CD4-positive, alpha-beta T cell (primary cell): ENCODE measurements at places on chromosomes 1 and 21.

- no peak for DNase-seq
Observed at GRCh38 chr1:34884536-34884935, 25.0 kb upstream of the SMIM12 start.

DNA sequence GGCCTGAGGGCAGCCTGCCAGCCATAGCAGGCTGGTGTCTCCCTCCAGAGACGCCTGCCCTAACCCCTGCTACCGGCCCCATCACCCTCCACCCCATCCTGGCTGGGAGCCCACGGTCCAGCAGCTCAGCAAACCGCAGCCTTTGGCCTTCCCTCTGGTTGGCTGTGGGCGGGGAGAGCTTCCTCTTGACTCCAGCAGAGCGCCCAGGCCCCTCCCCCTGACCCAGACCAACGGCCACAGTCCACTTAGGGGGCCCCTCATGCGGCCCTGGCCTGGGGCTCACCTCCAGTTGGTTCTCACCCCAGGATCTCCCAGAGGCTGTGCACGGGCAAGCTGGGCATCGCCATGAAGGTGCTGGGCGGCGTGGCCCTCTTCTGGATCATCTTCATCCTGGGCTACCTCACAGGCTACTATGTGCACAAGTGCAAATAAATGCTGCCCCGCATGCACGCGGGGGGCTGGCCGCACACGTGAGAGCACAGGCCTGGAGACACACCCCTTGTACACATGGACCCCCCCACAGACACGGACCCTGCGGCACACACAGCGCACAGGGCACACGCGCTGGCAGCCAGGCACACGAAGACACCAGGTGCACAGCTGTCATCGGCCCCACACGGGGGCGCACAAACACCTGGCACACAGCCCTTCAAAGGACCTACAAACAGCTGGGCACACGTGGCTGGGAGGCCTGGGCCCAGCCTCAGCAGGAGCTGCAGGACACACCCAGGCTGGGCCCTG lies 3.1 kb downstream of the SMIM1 start:
- peak; percentile 59 for DNase-seq

GRCh38 chr1:167784876-167785550 lies 63.2 kb downstream of the MPZL1 start:
- no peak for DNase-seq

- DNase-seq: no peak
Observed at GRCh38 chr1:117985239-117985638, 55.7 kb downstream of the WDR3 start.

GRCh38 chr1:221279146-221279545 lies 399.9 kb downstream of the HLX start:
- DNase-seq: no peak

GRCh38 chr1:167477986-167478385 lies 40.3 kb downstream of the CD247 start:
- DNase-seq: no peak

- no peak for DNase-seq
Observed at GRCh38 chr1:96842215-96842614, 120.6 kb downstream of the PTBP2 start.

GRCh38 chr1:68791800-68792199 lies 294.9 kb upstream of the DEPDC1 start:
- no peak for DNase-seq

- DNase-seq: no peak
Observed at GRCh38 chr1:203336097-203336496, 14.8 kb downstream of the FMOD start.

- no peak for DNase-seq
Observed at GRCh38 chr1:78005755-78006154, 1.0 kb downstream of the DNAJB4 start.

DNA sequence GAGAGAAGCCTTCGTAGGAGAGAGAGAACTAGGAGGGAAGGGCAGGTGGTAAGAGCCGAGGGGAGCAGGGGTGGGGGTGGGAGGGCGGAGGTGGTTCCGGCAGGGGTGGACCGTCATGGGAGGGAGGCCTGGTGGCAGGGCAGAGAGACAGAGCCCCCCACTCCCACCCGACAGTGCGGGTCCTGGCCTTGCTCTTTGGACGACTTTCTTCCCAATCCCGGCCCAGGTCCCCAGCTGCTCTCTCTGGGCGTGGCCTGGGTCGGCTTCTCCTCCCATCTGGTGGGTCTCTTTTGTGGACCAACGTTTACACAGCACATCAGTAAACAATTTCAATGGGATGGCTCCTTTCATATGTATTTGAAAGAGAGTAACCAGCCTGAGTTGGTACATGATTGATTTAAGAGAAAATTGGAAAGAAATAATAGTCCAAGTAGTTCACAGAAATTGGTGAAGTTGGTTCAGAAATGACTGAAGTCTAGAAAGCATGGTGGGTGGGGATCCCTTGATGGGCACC lies 56.9 kb downstream of the LDLRAD2 start:
- no peak for DNase-seq

- DNase-seq: no peak
Observed at GRCh38 chr1:226520640-226521355, 27.8 kb upstream of the STUM start.

GRCh38 chr1:88321706-88322105 lies 362.4 kb upstream of the PKN2 start:
- no peak for DNase-seq

DNA sequence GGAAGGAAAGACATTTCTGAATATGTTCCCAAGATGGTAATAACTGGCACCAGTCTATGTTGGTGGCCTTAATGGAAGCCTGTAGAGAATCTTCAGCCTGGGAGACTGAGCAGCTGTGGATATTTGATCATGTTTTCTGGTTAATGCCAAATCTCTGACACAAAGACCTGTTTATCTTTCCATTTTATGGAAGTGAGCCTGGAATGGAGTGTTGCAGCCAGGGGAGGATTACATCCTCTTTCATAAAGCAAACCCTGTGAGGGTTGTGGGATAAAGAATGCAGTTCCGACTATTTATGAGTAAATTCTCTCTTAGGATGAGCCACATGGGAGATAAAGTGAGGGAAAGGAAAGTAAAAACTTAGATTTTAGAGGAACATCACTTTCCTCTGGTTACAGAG lies 144.1 kb downstream of the PCP4 start:
- no peak for DNase-seq

DNA sequence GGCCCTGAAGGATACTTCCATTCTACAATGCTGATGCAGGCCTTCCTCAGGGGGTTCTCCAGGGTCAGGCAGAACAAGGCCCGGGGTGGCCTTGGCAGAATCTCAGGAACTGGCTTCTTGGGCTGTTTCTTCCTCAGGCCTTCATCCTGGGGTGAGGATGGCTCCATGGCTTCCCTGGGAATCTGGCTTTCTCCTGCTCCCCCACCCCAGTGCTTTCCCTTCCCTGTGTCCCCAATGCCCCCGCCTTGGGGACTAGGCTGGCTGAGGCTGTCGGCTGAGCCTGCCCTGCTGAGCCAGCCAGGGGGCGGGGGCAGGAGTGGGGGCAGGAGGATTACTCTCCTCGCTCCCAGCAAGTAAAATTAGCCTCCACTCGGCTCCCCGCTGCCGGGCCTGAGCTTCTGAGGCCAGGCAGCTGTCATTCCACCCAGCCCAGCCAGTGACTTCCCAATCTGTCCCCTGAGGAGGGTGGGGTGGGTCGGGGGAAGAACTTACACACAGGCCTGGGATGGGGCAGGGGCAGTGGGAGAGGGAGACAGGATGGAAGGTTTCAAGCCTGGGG lies at the start of gene CACNA1S:
Gene CACNA1S (minus strand): TSS at position 254 of the 559 bp plus-strand sequence. CDS start 87 bp downstream, at position 167.
- no peak for DNase-seq

DNA sequence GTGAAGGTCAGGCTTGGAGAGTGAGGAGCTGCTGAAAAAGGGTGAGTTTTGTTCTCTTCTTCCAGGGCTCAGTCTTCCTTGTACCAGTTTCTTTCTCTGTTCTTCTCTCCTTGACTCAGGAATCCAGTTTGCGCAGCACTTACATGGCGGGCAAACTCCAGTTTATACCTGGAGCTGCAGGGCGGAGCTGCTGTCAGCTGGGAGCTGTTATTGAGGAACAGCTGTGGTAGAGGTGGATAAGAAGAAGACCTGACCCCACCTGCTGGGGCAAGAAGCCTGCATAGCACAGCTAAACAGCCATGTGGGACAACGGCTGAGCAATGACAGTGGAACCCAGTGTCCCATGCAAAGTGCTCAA lies 46.2 kb downstream of the GALNT2 start:
- no peak for DNase-seq

- DNase-seq: no peak
Observed at GRCh38 chr1:98028800-98029199, 108.0 kb upstream of the DPYD start.

- no peak for DNase-seq
Observed at GRCh38 chr1:68117416-68117815, 67.0 kb upstream of the DIRAS3 start.

DNA sequence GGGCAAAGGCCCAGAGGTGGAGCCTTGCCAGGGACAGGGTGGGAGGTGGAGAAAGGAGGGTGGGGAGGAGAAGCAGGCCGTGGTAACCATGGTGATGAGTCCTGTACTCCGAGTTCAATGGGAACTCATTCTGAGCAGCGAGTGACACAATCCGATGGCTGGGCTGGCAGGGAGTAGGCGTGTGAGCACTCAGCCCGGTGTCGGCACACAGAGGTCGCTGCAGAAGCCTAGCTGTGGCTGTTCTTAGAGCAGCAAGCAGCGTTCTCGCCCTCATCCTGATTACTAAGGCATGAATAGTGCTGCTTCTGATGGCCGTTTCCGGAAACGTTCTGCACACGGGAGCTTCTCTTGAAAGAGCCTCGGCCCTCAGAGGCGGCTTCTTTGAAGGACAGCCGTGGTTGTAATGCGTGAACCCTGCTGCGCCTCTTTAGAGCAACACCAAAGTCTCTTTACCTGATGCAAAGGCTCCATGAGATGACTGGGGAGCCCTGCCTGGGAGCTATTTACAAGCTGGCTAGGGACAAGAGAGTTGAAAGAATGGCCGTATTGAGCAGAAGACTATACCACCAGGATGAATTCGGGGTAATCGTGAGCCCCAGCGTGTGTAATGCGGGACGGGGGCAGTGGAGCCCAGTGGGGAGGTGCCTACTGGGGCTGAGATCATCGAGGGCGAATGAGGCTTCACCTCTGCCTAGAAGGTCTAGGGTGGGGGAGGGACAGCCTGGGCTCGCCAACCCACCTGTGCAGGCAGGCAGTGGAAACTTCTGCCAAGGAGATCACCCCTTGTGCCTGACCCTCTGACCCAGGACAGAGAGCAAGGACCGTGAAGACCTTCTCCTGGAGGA lies 72.8 kb upstream of the PAX7 start:
- no peak for DNase-seq

DNA sequence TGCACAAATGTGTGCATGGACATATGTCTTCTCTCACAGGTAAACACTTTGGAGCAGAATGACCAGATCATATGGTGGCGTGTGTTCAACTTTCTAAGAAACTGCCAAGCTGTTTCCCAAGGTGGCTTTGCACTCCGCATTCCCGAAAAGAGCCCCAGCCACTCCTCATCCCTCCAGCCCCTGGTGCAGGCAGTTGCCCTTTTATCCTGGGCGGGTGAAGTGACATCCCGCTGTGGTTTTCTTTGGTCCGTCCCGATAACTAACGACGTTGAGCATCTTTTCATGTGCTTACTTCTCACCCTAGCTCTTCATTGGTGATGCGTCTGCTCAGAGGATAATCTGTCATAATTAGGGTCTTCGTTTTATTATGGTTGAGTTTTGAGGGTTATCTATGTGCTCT lies 612.5 kb downstream of the MATN1 start:
- DNase-seq: no peak

DNA sequence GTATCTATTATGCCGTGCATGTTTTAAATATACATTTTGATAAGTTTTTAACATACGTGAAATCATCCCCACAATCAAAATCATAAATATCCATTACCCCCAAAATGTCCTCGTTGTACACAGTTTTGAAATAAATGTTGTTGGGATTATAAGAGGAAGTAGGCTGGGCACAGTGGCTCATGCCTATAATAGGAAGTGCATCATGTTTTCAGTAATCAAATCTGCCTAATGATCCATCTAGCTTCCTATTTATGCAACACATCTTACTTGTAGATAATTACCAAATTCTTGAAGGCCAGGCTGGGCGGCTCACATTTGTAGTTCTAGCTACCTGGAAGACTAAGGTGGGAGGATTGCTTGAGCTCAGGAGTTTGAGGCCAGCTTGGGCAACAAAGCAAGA lies 15.0 kb upstream of the IFNGR2 start:
- DNase-seq: no peak

GRCh38 chr1:81221564-81221963 lies 579.2 kb upstream of the ADGRL2 start:
- DNase-seq: no peak

DNA sequence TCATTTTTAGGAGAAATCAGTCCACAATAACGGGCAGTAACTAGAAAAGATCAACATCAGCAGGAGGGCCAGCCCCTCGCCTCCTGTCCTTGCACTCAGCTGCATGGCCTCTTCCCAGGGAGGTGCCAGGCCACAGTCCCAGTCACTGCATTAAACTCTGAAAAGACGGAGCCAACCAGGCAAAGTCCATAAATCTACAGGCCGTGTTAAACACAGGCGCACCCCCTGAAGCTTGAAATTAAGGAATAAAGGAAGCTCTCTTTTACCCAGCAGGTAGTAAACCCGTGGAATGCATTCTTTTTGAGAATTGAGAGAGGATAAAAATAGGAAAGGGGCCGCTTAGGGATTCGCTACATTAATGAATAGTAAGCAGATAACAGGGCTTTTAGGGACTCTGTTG lies 18.4 kb downstream of the H6PD start:
- DNase-seq: no peak

DNA sequence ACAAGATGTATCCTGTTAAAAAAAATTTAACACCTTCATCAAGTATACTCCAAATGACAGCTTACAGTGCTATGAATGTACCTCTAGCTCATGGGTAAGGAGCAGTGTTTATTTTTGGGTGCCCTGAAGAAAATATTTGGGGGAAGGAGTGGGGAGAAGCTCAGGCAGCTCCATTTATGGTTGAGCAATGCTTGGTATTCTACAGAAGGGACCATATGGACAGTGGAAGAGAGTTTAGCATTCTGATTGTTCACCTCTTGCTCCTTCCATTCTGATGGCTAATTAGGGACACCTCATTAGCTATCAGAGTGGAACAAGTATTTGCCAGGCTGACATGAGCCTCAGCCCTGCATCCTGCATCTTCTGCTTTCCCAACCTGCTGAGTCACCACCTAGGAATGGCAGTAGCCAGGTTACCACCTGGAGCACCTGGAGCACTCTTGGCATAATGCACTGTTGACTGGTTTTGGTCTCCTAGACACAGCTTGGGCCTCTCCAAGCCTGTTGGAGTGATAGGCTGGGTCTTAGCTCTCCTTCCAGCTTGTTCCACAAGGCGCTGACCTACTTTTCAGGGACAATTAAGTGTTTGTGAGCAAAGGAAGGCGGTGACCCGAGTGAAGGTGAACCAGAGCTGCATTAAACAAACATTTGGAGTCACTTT lies 62.0 kb upstream of the MACF1 start:
- DNase-seq: no peak
